Endodermal cell (in vitro differentiated cells): ENCODE measurements at places on chromosomes 4 and X. TPM values are rescaled to one million over a fixed set of nuclear protein-coding genes. Genes with fewer than 3 reads are reported as not detected.

- peaks cover 7% of the 10 kb centered on the region for H3K4me1 ChIP-seq
- DNase-seq = no peak
- no peaks in the 10 kb centered on the region for H3K36me3 ChIP-seq
- H3K4me3 ChIP-seq = no peak overlapping the region
These were observed 20.2 kb upstream of the TMEM184C start for GRCh38 chr4:147596981-147597380.

GRCh38 chr4:139391731-139392130, 62.2 kb upstream of the RAB33B start:
- DNase-seq = no peak
- no peak overlapping the region for H3K27ac ChIP-seq
- H3K27me3 ChIP-seq = no peaks in the 10 kb centered on the region
- H3K4me3 ChIP-seq = no peak overlapping the region
- no peaks in the 10 kb centered on the region for H3K4me1 ChIP-seq

- DNase-seq = no peak
- H3K27me3 ChIP-seq = no peaks in the 10 kb centered on the region
- no peaks in the 10 kb centered on the region for H3K4me1 ChIP-seq
- no peak overlapping the region for H3K27ac ChIP-seq
- no peak overlapping the region for H3K4me3 ChIP-seq
- peaks cover 16% of the 10 kb centered on the region for H3K36me3 ChIP-seq
These were observed 17.3 kb upstream of the UVSSA start for GRCh38 chr4:1329408-1330371.

Gene TASL
- total RNA-seq = not detected in 3 replicates

DNA sequence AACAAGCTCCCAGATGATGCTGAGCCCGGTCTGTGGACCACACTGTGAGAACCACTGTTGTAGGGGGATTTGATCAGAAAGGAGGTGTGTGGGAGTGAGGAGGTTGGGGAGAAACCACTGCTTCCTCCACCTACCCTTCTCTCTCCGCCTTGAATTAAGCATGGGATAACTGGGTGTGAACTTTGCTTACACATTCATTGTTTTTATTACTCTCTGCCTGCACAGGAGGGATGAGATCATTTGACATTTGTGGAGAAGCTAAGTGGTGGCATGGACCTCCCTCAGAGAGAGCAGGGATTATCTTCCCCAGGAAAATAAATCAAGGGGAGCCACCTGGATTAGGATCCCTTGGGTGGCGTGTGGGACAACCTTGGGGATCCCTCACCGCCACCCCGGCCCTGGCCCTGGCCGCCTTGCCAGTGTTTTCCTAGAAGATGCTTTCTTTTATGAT, 212.1 kb upstream of the ATP6AP2 start:
- H3K27me3 ChIP-seq = no peaks in the 10 kb centered on the region
- H3K4me1 ChIP-seq = no peaks in the 10 kb centered on the region
- no peak overlapping the region for H3K27ac ChIP-seq
- no peak overlapping the region for H3K4me3 ChIP-seq
- peak; percentile 77 for DNase-seq

- H3K4me3 ChIP-seq = no peak overlapping the region
- H3K27ac ChIP-seq = no peak overlapping the region
- no peaks in the 10 kb centered on the region for H3K4me1 ChIP-seq
- no peaks in the 10 kb centered on the region for H3K36me3 ChIP-seq
- no peak for DNase-seq
These were observed 248.7 kb downstream of the ARHGAP10 start for GRCh38 chr4:147980586-147980985.

Gene NAAA
- 1.7 and 1.9 TPM in 2 replicates for total RNA-seq

GRCh38 chr4:185374573-185374972, 21.2 kb downstream of the LRP2BP start:
- H3K27ac ChIP-seq = no peak overlapping the region
- H3K4me3 ChIP-seq = no peak overlapping the region
- H3K36me3 ChIP-seq = peaks cover 39% of the 10 kb centered on the region
- DNase-seq = no peak
- H3K4me1 ChIP-seq = peaks cover 7% of the 10 kb centered on the region
- peaks cover 23% of the 10 kb centered on the region for H3K27me3 ChIP-seq

DNA sequence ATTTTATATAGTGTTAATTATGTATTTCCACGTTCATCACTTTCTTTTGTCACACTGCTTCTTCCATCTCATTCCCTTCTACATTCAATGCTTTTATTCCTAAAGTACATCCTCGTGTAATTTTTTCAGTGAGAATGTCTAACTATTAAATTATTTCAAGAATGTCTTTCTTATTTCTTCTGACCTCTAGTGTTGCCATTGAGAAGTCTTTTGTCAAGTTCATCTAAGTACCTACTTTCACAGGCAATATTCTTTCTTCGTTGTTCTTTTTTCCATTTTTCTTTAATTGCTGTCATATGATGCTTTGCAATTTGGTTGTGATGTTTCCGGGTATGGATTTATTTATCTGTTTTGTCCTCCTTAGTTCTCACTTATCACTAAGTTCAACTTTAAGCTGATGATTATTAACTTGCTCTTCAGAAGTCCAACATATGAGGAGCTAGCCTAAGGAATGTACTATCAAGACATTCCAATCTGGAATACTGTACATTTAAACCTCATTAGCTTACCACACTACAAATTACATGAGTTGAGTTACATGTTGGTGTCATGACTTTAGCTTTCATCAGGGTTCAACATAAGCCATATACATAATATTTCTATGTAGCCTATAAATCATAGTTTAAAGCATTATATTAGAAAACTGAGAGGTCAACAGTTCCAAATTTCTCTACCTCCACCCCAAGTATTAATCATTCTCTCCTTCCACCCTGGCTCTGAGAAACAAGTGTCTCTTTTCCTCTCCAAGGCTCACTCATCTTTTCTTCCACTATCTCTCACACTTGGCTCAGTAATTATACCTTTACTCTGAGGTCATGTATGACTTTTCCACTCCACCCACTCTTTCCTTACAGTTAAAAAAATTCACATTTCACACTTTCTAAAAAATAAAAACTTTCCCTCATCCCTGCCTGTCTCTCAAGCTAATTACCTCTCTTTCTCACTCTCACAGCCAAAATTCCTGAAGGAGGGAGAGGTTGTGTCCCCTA, 81.5 kb downstream of the COX18 start:
- no peaks in the 10 kb centered on the region for H3K4me1 ChIP-seq
- DNase-seq = no peak
- no peaks in the 10 kb centered on the region for H3K27me3 ChIP-seq
- no peaks in the 10 kb centered on the region for H3K36me3 ChIP-seq

- no peak for DNase-seq
- peaks cover 4% of the 10 kb centered on the region for H3K4me1 ChIP-seq
- no peaks in the 10 kb centered on the region for H3K27me3 ChIP-seq
- H3K4me3 ChIP-seq = no peak overlapping the region
These were observed 1158.1 kb downstream of the FSTL5 start for GRCh38 chr4:161005746-161006145.

Gene MAGEB17
- 0.33 to 0.55 TPM in 2 of 3 replicates, not detected in the other for total RNA-seq

Gene PCSK1N
- 2.4 and 2.9 TPM in 2 replicates for total RNA-seq

Gene SPANXA1
- total RNA-seq = not detected in 3 replicates

DNA sequence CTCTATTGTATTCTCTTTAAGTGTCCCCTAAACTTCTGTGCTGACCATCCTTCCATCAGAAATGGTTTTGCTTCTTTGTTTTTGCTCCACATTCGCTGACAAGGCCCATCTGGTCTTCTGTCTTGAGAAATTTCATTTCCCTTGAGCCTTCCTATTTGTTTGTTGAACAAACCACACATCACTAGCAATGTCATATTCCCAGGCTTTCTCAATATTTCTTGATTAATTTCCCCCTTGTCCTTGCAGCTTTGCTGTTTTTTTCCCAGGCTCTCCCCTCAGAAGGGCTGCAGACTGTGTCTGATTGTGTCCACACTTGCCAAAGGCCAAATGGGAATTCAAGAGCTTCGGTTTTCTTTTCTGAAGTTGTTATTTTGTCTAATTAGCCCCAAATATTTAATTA, 158.9 kb downstream of the MID1IP1 start:
- no peaks in the 10 kb centered on the region for H3K4me1 ChIP-seq
- DNase-seq = no peak
- H3K27ac ChIP-seq = no peak overlapping the region
- no peaks in the 10 kb centered on the region for H3K36me3 ChIP-seq
- H3K4me3 ChIP-seq = peak overlapping the region; percentile 60

- H3K4me1 ChIP-seq = peaks cover 5% of the 10 kb centered on the region
- DNase-seq = peak; percentile 86
- no peaks in the 10 kb centered on the region for H3K27me3 ChIP-seq
These were observed 16.2 kb downstream of the AWAT2 start for GRCh38 chrX:70033348-70034051.

DNA sequence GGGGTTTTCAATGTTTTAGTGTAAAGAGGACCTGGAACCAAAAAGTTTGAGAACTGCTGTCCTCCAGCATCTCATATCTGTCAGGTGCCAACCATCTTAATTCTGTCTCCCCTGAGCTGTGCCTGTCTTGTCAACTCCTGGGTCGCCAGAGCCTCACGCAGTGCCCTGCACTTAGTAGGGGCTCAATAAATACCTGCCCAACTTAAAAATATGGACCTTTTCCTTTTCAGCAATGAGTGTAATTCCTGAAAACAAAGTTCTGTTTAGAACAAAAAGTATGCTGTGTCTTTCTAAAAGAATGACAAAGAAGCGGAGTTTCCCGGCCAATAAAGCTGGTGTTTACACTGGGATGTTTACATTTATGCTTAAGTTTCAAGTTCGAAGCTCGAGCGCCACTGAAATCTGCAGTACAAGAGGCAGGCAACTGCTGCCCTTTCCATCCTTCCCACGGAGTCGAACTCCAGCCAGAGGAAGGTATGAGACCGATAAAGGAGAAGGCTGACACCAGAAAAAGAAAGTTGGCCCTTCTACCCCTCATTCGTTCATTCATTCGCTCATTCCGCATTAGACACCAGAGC, 1.1 kb upstream of the HTATSF1 start:
- H3K4me1 ChIP-seq = no peaks in the 10 kb centered on the region
- H3K4me3 ChIP-seq = peak overlapping the region; percentile 91
- no peak for DNase-seq
- peak overlapping the region; percentile 92 for H3K27ac ChIP-seq
- peaks cover 20% of the 10 kb centered on the region for H3K36me3 ChIP-seq
- no peaks in the 10 kb centered on the region for H3K27me3 ChIP-seq

DNA sequence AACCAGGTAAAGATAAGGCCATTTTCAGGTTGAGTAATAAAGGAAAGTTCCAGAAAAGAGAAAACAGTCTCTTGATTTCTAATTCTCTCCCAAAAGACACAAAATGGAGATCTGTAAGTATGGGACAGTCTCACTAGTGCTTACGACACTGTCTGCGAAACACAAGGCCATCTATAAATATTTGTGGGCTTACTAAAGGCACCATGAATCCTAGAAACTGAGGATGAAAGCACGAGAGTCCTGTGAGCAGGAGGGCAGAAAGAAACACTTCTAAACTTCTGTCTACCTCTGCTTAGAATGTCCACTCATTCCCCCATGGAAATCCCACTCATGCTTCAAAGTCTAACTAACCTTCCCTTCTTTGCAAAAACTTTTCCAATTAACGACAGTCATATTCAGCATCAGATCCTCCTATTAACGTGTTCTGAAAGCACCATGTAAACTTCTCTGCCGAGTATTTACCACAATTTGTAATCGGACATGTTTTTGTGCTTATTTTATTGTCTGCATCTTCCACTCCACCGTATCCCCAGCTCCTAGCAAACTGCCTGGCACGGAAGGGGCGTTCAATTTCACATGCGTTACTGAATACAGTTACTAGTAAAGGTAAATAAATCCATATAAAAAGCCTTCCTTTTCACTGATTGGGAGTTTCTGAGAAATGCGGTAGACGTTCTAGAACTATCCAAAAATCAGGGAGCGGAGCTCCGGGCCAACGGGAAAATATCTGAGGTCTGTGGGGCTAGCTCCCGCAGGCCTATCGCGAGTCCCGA, 665 bp downstream of the PSMD10 start:
- H3K36me3 ChIP-seq = peaks cover 14% of the 10 kb centered on the region
- no peaks in the 10 kb centered on the region for H3K4me1 ChIP-seq
- no peaks in the 10 kb centered on the region for H3K27me3 ChIP-seq
- no peak for DNase-seq
- no peak overlapping the region for H3K27ac ChIP-seq

Gene YY2
- total RNA-seq = 1.6 and 1.9 TPM in 2 replicates

Gene UGT8
- 4.4 and 4.8 TPM in 2 replicates for total RNA-seq

Gene PRR32
- total RNA-seq = not detected in 2 replicates

DNA sequence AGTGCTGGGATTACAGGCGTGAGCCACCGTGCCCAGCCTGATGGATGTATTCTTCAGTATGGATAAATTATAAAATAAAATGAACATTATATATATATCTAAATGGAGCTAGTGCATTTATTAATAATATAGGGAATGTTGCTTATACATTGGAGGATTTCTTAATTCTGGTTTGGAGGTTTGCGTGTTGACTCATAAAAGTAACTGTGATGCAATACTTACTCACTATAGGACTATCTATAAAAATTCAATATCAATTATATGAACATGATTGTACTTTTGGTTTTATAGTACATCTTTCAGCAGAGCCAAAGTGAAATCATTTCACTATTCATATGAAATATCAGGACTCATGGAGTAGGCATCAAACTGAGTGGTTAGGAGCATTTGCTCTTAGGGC, 3.2 kb upstream of the AREG start:
- H3K36me3 ChIP-seq = no peaks in the 10 kb centered on the region
- no peaks in the 10 kb centered on the region for H3K4me1 ChIP-seq
- H3K4me3 ChIP-seq = no peak overlapping the region
- no peak for DNase-seq
- H3K27me3 ChIP-seq = peaks cover 25% of the 10 kb centered on the region
- no peak overlapping the region for H3K27ac ChIP-seq

GRCh38 chrX:129651756-129652564, 2.8 kb downstream of the APLN start:
- peaks cover 57% of the 10 kb centered on the region for H3K27me3 ChIP-seq
- no peak for DNase-seq
- no peak overlapping the region for H3K27ac ChIP-seq
- H3K4me3 ChIP-seq = no peak overlapping the region

Gene EVC2
- total RNA-seq = 5.6 to 9.7 TPM (median 9.3 TPM) in 3 replicates

Gene GAGE12J
- total RNA-seq = not detected in 3 replicates

DNA sequence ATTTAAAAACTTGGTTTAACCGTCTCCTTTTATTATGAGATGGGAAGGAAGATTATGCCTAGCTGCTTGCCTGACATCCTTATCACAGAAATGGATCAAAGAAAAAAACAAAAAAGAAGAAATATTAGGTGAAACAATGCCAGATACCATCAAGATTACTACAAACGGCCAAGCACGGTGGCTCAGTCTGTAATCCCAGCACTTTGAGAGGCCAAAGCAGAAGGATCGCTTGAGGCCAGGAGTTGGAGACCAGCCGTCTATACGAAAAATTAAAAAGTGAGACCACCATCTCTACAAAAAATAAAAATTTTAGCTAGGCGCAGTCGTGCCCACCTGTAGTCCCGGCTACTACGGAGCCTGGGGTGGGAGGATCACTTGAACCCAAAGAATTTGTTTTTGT, 2.3 kb downstream of the FRYL start:
- peak overlapping the region; percentile 98 for H3K4me3 ChIP-seq
- H3K36me3 ChIP-seq = peaks cover 11% of the 10 kb centered on the region
- H3K27me3 ChIP-seq = no peaks in the 10 kb centered on the region
- no peaks in the 10 kb centered on the region for H3K4me1 ChIP-seq
- DNase-seq = no peak
- no peak overlapping the region for H3K27ac ChIP-seq
